Myometrial cell (primary cell): ENCODE measurements at places on chromosomes 7 and 10. TPM values are rescaled to one million over a fixed set of nuclear protein-coding genes. Genes with fewer than 3 reads are reported as not detected.

Gene AS3MT
- total RNA-seq, result 6.4 and 7.5 TPM in 2 replicates

Gene CCT6A
- 164 and 201 TPM in 2 replicates for total RNA-seq

Gene NUTM2B
- total RNA-seq, result 0.29 TPM in 1 of 2 replicates, not detected in the other

Gene ZNF33A
- 0.86 and 8.0 TPM in 2 replicates for total RNA-seq

Gene CFAP70
- 0.18 and 0.29 TPM in 2 replicates for total RNA-seq

Gene FOXI2
- not detected in 2 replicates for total RNA-seq

Gene ARPC1A
- total RNA-seq, result 281 and 385 TPM in 2 replicates
